ENCODE measurements at places on chromosomes 11 and 22. TPM values are rescaled to one million over a fixed set of nuclear protein-coding genes. Genes with fewer than 3 reads are reported as not detected.

Gene TRAF6
- 9.4 TPM for total RNA-seq

Gene CRYBA4
- 0.67 TPM for total RNA-seq

Gene TUBA8
- total RNA-seq = 1.0 TPM

DNA sequence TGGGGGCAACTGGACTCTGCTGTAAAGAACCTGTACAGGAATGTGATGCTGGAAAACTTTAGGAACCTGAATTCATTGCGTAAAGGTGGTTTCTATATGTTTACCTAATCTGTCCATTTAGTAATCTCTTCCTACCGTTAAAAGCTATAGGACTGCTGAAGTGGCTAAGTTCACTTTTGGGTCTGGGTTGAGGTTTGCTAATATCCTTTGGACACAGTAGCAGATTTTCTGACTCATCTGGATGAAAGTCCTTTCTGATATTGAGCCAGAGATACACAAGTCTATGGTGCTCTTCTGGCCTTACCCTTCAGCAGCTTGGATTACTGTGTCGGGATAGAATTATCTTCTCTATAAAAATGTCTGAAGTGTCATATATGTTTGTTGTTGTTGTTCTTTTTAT, 16.9 kb downstream of the ZNF215 start:
- no peak for DNase-seq

Gene KLHL35
- total RNA-seq = 0.35 TPM

GRCh38 chr11:65932558-65932919, 12.7 kb upstream of the TSGA10IP start:
- peak; percentile 60 for DNase-seq

Gene EXPH5
- 11.5 TPM for total RNA-seq

Gene TMEM86A
- 1.7 TPM for total RNA-seq

DNA sequence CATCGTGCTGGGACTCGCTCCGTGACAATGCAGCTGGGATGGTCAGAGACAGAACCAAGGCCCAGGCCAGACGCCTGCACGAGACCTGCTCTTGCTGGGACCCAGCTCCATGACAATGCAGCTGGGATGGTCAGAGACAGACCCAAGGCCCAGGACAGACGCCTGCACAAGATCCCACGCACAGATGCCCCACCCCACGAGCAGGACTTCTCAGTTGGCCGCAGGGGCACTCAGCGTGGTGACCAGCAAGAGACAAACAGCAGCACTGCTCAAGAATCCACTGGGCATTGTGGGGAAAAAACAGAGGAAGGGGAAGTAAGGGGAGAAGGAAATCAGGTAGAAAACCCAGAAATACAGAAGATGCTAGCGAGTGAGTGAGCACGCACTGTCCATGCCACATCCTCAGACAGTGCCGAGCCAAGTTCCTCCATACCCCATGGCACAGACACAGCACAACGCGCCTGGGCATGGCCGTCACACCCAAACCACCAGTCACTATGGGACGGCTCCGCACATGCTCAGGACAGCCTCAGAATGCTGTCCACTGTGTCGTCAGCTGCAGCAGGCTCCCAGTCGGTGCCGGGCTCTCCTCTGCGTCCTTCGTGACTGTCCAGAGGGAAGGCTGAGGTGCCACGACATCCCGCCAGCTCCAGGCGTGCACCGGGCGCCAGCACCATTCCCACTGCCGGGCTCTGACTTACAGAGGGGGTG, 44.5 kb downstream of the BRD1 start:
- DNase-seq = no peak

DNA sequence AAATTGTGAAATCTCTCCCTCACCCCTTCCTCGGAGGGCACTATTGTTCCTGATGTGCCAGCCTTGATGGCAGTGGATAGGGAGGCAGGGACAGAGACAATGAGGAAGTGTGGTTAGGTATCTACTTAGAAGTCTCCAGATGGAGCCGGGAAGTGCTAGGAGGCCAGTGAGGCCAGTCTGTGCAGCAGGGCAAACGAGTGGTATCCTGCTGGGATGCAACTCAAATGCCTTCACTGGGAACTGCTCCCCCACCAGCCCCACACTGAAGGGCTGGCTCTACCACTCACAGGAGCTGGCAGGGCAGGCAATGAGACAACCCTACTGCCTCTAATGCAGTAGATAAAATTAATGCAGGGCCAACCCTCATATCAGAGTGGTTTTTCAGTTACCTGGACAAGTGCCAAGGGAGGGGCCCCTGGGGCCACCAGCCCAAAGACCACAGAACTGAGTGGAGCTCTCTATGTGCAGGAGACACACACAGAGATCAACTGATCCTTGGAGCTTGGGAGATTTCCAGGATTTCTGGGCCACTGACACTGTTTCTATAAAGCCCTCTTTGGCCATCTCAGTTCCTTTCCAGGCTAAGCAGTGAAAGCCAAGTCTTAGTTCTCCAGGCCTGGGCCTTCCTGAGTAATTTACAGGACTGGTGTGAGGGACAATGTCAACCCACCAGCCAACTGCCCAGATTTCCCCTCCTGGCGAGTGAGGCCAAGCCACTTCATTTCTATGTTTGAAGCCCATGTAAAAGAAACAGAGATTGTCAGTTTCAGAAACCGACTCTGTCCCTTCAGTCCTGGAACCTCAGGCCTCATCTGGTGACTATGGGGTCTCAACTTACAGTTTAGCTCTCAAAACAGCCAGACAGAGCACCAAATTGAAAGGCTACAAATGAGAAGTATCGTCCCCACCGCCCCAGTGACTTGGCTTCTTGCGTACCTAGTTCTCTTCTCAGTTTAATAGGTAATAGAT, 4.1 kb downstream of the MIF start:
- no peak for DNase-seq

GRCh38 chr11:65790902-65791650, 4.2 kb downstream of the OVOL1 start:
- DNase-seq = no peak

Gene ACRV1
- not detected for total RNA-seq

GRCh38 chr11:69368119-69368880, 74.3 kb downstream of the MYEOV start:
- DNase-seq = no peak

DNA sequence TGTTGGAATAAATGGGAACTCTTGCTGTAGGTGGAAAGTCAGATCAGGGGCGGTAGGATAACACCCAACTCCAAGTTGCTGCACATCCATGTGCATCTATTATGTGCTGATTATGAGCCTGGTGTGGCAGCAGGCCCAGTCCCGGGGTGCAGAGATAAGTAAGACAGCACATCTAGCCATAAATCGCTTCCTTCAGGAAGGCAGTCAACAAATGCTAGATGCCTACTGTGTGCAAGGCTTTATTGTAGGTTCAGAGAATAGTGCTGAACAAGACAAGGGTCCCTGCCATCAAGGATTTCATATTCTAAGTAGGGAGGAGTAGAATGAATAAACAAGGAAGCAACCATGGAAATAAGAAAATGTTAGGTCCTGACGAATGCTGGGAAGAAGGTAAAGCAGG, 110.2 kb downstream of the PKNOX2 start:
- DNase-seq = no peak

GRCh38 chr11:116541460-116541859, 231.3 kb downstream of the BUD13 start:
- DNase-seq = no peak

- peak; percentile 69 for DNase-seq
Measured at GRCh38 chr11:127345819-127346459, 345.4 kb upstream of the KIRREL3 start.

Gene TMEM179B
- 16.3 TPM for total RNA-seq

Gene MS4A3
- total RNA-seq = not detected

Gene TRIM49
- not detected for total RNA-seq

GRCh38 chr22:30007361-30007760, 72.9 kb upstream of the HORMAD2 start:
- no peak for DNase-seq

DNA sequence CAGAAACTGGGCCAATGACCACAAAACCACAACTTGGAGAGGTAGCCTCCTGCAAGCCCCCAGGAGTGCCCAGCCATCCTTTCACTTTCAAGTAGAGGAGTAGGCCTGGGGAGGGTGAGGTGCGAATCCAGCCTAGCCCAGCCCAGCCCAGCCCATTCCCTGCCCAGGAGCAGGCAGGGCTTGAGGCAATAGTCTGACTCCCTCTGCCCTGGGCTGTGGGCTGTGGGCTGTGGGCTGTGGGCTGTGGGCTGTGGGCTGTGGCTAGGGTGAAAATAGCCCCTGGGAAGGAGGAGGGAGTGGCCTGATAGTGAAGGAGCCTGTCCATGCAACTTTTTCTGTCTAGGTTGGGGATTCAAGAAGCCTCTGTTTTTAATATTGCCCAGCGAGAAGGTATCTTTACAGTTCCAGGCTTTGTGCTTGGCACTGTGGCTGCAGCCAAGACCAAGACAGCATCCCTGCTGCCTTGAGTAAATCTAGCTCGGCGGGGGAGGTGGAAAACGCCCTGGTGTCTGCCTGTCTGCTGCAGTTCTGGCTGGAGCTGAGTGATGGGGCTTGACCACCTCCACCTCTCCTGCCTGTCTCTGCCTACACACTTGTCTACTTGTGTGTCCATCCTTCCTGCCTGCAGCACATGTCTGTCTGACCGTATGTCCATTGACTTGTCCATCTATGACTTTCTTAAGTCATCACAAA, 40.7 kb downstream of the LMO1 start:
- no peak for DNase-seq

- DNase-seq = no peak
Measured at GRCh38 chr11:26286472-26287066, 45.4 kb upstream of the ANO3 start.

DNA sequence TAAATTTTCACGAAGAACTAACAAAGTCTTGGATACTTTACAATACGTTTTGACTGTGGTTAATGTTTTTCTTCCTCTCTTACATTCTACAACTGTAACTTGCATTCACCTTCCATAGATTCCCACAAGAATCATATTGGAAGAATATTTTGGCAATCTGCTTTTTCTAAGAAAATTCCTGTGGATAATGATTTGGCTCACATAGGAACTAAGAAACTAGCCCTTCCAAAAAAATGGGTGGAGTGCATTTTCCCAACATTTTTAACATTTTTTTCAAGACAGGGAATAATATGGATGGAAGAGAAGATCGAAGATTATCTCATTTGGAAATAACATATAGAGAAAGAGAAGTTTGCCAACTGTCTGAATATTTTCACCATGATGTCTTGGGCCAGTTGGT, 256.9 kb upstream of the POU2AF2 start:
- DNase-seq = no peak

DNA sequence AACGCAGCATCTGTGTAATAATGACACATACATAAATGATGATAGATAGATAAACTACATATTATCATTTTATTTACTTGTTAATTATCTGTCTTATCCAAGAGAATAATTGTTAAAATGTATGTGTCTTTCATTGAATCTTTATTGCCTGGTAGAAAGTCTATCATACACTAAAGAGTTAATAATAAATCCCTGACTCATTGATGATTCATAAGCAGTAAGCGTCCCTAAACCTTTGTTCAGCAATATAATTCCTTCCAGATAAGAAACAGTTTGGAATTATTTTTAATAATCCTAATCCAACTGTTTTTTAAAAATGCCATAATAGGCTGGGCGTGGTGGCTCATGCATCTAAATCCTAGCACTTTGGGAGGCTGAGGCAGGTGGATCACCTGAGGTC, 655.6 kb upstream of the CNTN5 start:
- DNase-seq = no peak

- DNase-seq = no peak
Measured at GRCh38 chr11:119332111-119332765, 2.1 kb upstream of the RNF26 start.

DNA sequence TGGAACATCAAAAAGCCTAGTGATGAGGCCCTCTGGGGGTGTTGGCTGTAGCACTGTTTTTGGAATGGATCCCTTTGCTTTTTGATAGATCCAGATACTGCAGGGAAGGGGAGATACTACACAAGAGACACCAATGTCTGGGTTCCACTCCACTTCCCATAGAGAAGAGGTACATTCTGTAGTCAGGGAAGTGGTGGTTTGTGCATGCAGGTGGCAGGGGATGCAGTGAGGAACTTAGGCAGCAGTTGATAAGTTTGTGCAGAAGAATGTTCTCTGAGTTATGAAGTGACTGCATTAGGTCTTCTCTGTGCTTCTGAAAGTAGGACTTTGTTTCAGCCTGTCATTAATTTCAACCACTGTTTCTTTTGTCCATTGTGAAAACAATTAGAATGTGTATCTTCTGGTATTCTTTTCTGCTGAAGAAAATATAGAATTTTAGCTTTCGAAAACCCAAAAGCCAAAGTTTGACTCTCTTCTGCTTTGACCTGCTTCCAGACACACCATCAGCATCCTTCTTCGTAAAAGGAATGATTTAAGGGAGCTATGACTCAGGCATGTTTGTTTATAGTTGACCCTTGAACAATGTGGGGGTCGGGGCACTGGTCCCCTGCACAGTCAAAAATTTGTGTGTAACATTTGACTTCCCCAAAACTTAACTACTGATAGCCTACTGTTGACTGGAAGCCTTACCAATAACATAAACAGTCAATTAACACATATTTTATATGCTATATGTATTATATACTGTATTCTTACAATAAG, 25.6 kb downstream of the PANX1 start:
- DNase-seq = no peak

DNA sequence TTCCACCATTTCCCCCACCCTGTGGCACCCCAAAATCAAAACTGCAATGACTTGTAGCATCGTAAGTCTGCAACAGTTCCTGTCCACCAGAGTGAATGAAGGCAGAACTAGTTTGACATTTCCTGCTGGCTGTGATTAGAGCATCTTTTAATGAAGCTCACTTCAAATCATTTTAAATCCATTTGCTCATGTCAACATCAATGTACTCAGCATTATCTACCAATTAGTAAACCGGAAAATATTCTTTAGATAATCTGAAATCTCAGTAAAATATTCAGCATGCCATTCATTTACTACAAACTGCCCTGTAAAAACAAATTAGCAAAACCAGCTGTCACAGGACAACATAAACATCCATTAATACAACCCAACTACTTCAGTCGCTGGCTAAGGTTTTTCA, 38.1 kb downstream of the CADM1 start:
- DNase-seq = no peak

DNA sequence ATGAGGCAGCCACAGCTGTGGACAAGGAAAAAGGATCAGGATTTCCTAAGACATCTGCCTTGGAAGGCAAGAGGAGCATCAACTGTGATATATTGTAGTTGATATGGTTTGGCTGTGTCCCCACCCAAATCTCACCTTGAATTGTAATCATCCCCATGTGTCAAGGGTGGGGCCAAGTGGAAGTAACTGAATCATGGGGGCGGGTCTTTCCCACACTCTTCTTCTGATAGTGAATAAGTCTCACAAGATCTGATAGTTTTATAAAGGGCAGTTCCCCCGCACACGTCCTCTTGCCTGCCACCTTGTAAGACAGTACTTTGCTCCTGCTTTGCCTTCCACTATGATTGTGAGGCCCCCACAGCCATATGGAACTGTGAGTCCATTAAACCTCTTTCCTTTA, 10.2 kb downstream of the RIC8A start:
- no peak for DNase-seq

Gene FAM227A
- 3.8 TPM for total RNA-seq

- no peak for DNase-seq
Measured at GRCh38 chr22:24768537-24769374, 5.8 kb downstream of the PIWIL3 start.

GRCh38 chr22:28627791-28628190, 51.8 kb downstream of the TTC28 start:
- no peak for DNase-seq

Gene CAVIN3
- total RNA-seq = 17.7 TPM

GRCh38 chr22:38151126-38151500, 30.5 kb downstream of the PLA2G6 start:
- no peak for DNase-seq
